NB4 (cell line): ENCODE measurements at places on chromosomes 6 and 20.

DNA sequence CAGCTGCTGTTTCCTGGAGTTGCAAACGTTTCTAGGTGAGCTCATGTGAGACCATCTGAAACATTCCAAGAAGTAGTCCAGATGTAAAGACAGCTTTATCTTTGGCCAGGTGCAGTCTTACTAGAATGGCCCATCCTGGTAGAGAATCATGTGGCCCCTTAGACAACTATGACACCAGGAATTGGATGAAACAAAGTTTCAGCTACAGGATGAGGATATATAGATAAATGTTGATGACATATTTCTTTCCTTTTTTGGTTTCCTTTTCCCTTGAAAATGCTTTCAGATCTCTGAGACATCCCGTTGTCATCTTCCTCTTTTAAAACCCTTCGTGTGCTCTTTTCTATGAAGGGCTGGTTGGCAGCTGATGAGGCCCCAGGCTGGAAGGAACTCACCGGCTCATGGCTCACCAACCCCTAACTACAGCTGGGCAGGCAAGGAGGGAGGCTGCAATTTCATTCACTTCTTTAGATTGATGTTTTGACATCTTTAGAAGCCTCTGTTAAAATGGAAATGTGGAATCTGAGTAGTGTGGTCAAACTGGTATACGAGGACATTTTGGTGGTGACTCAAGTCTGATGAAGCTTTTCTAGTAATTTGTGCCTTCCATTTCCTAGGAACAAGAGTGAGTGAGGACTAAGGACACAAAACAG is 167.9 kb upstream of the TNFAIP3 start:
- peak; percentile 69 for DNase-seq

DNA sequence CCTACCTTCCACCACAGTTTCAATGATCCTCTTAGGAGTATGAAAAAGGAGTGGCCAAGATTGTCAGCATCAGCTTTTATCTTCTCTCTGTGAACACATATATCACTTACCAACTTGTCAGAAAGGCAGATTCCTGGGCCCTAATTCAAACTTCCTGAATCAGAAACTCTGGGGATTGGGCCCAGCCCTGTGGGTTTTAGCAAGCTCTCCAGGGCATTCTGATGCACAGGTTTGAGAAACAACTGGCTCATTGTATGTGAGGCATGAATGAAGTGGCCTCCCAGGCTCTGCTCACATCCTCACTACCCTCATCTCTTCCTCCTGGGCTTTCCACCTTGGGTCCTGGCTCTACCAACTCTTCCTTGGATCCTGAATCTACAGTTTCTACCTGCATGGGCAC is 13.2 kb upstream of the THBD start:
- no peak for DNase-seq

- no peak for DNase-seq
Observed at GRCh38 chr6:106963544-106963943, 11.0 kb downstream of the CD24 start.

GRCh38 chr6:28981431-28981832 is 23.7 kb downstream of the ZNF311 start:
- DNase-seq, result peak; percentile 70

GRCh38 chr6:3443221-3443515 is 13.7 kb downstream of the SLC22A23 start:
- DNase-seq, result no peak

- no peak for DNase-seq
Observed at GRCh38 chr6:452301-453067, 60.9 kb downstream of the IRF4 start.

- DNase-seq, result no peak
Observed at GRCh38 chr6:5906842-5907241, 99.9 kb downstream of the NRN1 start.
